Umbilical cord (tissue), 2 donors: ENCODE measurements at places on chromosomes 3 and 15.

GRCh38 chr15:66402761-66403284 lies 16.1 kb downstream of the MAP2K1 start:
- DNase-seq: no peak

DNA sequence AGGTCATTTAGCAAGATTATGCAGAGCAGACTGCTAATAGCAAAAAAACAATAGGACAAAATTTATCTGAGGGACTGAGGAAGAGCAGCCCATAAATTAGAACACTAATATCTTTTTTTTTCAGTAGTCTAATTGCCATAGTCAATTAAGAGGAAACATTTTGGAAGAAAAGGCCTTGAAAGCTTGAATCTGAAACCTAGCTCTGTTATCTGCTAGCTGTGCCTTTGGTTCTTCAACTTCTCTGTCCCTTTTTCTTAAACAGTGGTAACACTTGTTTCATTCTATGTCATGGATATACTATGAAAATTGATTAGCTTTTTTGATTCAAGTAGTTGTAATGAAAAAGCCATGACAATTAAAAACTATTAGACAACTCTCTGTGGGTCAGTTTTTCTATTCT lies 1.7 kb downstream of the ATR start:
- no peak for DNase-seq

GRCh38 chr15:64112904-64113303 lies 17.1 kb downstream of the SNX1 start:
- no peak for DNase-seq

DNA sequence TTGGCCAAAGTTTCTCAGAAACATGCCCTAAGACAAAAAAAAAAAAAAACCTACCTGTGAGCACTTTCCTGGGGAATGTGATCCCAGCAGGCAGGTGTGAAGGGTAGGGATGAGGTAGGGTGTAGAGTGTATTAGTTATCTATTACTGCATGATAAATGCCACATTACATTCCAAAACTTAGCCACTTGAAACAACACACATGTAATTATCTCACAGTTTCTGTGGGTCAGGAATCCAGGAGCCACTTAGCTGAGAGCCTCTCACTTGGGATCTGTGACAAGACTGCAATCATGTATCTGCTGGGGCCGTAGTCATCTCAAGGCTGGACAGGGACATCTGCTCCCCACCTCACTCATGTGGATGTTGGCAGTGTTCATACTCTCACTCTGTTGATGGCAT lies 18.9 kb upstream of the FBN1 start:
- no peak for DNase-seq

DNA sequence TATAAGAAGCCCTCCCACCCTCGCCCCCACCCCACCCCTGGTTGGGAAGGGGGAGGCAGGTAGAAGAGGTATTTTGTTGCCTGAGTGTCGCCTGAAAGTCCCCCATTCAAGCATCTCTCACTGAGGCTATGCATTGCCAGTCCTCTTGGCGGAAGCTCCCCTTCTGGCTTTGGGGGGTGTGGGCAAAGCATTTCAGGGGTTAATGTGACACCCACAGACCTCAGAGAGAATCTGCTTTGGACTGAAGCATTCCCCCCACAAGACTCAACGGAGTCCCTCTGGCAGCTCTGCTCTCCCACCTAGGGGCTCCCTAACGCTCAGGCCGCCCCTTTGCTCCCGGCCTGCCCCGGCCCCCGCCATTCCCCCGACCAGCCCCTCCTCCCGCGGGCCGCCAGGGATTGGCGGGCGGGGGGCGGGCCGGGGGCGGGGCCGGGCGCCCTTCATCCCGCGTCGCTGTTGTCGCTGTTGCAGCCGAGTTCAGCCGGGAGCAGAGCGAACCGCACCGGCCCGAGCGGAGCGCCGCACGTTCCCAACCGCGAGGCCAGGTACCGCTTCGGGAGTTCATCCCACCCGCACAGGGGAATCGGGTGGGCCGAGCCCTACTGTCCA lies at the start of gene SLC38A3:
TSS of gene SLC38A3 (plus strand) at position 468 of the 609 bp plus-strand sequence. CDS start 8,929 bp downstream, outside the sequence.
- no peak for DNase-seq

DNA sequence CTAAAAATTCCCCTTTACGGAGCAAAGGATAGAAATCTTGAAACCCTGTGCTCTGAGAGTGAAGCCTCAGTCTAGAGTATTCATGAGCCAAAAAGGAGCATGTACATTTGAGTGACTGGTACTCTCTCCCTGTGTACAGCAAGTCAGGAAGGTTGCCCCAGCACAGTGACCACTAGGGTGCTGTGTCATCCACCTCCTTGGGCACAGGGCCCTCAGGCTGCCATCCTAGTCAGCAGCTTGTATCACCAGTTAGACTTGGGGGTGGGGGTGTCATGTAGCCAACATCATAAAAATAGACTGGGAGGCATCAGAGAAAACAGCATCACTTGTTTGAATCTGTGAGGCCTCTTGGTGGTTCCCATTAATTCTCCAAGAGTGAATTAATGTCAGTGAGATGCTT lies 12.0 kb downstream of the NME9 start:
- no peak for DNase-seq

DNA sequence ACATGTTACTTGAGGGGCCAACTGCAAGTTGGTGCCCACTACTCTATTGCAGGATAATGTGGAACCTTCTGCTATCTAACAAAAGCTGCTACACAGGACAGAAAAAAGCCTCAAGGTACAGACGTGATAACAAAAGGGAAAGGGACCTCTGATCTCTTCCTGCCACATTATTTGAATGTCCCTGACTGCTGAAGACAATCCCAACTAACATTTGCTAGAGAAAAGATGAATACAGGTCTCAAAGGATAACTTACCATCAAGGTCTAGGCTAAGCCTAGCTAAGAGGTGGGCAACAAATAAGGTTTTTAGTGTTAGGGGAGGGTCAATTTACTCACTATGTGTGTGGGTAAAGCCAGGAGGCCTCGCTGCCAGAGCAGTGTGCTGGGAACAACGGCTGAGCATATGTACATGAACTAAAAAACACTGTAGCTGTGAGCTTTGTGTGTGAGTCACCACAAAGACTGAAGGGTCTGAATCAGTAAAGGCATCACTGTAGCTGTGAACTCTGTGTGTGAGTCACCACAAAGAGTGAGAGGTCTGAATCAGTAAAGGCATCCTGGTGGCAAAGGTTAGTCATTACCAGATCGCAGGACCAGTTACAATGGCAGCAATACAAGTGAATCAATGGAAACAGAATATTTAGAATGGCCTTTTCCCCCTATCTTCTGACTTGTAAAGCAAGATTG lies 111.7 kb downstream of the LMLN start:
- peak; percentile 28 for DNase-seq

DNA sequence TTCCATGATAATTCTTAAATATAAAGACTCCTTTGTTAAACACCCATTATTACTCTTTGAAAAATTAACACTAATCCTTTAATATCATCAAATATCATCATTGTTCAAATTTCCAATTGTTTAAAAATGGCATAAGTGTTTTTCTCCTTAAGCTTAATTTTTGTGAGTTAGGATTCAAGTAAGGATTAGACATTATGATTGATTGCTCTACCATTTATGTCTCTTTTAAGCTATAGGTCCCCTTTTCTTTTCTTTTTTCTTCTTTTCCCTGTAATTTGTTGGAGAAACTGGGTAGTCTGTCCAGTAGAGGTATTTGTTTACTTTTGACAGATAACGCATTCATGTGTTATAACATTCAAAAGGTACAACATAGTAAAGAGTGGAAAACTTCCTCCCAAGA lies 9.1 kb downstream of the ABHD2 start:
- DNase-seq: no peak

GRCh38 chr3:181425074-181425473 lies 286.7 kb upstream of the SOX2 start:
- DNase-seq: no peak

DNA sequence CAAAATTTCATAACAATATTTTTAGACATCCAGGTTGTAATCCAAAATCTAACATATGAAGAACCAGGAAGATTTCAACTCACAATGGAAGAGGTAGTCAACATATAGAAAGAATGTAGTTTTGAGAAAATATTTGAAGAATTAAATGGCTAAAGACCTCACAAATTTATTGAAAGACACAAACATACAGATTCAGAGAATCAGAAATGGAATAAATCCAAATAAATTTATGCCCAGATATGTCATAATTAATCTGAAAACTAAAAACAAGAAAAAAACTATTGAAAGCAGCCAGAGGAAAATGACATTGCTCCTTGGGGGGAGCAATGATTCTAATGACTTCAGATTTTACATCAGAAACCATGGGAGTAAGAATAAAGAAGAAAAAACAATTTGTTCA lies 75.8 kb downstream of the TCF12 start:
- no peak for DNase-seq

GRCh38 chr3:19399356-19399755 lies 251.0 kb downstream of the KCNH8 start:
- no peak for DNase-seq

DNA sequence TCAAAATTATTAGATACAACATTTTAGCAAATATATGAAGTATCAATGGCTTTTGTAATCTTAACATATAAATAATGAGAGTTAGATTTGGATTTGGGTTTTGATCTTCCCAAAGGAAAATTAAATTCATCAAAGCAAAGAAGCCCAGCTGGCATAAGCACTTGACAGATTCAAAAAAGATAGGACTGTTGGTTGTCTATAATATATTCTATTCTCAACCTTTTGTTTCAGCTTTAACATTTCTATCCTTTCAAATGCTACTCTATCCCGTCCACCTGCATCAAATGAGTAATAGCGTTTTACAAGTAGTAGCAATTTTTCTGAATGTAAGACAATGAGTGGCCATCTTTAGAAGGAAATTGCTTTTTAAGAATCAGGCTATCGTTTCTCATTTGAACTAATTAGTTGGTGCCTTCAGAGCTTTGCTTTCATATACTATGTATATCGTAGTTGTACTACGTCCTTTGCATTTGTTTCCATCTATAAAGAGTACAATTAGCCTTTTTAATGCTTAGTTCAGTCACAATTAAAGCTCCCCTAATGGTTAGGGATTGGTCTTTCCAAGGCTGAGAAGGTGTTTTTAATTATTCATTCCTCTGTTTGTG lies 278.0 kb downstream of the UBE2E2 start:
- no peak for DNase-seq

GRCh38 chr3:116474801-116475200 lies 29.5 kb upstream of the LSAMP start:
- DNase-seq: peak; percentile 42

- DNase-seq: no peak
These were observed 85.1 kb upstream of the MYRIP start for GRCh38 chr3:39724233-39724846.

DNA sequence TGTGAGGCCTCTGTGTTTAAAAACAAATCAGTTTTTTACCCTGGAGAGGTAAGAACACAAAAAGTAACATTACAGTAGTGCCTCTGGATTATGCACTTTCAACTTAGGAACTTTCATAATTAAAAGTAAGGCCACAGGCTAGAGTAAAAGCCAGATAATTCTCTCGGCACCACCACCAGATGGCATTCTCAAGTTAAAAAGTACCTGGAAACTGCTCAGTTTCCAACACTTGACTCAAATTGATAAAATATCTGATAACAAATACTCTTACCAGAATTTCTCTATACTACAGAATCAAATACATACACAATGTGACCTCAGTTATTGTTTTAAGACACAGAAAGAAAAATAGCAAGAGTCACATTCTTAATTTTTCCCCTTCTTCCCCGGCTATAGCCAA lies 19.9 kb downstream of the SPICE1 start:
- DNase-seq: peak; percentile 29

GRCh38 chr3:56747150-56747549 lies 54.6 kb downstream of the ARHGEF3 start:
- DNase-seq: no peak

- DNase-seq: no peak
These were observed 112.4 kb downstream of the B3GALNT1 start for GRCh38 chr3:160992712-160993111.
